ENCODE measurements at places on chromosomes 7 and 10.

GRCh38 chr10:97171001-97171400 lies 14.8 kb downstream of the SLIT1 start:
- no peak for DNase-seq

DNA sequence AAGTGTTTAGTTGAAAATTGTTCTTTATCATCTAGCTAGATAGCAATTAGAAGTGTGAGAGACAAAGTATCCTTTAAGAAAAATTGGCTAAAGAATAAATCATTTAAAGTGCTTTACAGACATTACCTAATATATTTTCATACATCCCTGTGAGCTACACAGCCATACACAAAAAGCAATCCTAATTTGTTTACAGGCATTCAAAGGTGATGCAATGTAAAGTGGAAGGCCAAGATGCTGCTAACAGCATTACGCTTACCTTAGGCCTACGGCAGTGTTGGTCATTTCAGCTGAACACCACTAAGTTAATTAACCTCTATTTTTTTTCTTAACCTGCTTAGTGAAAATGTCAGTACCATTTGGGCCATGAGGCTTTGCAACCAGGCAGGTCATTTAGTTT lies 10.7 kb upstream of the CASD1 start:
- DNase-seq, result no peak

DNA sequence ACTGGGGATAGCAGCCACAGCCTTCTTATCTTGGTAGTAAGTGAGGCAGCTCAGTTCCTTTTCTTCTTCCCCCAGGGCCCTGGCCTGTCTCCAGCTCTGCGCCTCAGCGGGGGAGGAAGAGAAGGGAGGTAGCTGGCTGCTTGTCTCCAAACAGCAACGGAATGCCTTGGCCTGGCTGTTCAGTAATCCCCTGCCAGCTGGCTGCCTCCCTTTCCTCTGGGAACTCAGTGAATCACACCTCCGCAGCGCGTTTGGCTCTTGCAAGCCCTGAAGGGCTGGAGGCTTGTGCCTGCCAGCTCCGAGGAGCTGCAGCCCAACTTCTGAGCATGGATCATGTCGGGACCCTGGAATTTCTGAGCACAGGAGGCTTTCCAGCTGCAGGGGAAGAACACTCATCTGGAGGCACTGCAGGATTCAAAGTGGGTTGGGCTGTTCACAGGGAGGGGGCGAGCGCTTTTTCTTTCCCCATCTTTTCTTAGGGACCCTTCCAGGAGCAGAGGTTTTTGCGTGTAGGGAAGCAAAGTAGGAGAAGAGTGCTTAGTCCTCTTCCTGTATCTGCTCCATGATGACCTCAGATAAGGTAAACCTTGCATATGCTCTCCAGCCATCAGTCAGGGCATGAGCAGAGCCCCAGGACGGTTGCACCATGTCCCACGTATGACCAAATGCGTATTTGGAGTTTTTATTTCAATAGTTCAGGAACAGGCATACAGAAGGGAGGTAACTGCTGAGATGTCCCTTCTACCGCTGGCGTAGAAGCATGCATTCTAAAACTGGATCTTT lies 253.2 kb upstream of the INHBA start:
- no peak for DNase-seq

GRCh38 chr10:14579405-14579804 lies 195.3 kb downstream of the FAM107B start:
- no peak for DNase-seq

- no peak for DNase-seq
Observed at GRCh38 chr7:20200971-20201370, 16.2 kb downstream of the MACC1 start.

Measured in activated naive CD8-positive, alpha-beta T cell treated with anti-CD3 and anti-CD28 coated beads for 36 hours (primary cell).